ENCODE measurements at places on chromosomes 5 and 9.

DNA sequence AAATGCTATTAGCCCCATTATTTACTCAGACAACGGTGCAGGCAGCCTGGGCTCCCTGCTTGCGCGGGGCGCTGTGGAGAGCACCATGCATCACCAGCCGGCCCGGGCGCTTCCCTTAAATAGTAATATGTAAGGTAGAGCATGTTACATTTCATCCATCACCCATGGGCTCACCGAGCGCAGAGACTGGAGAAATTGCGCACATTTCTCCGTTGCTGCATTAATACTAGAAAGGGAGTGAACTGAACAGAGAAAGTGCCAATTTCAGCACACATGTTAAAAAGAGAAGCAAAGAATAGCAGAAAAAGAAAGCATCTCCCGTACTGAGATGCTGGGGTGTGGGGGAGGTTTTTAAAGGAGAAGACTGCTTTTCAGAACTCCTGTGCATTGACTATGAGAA is 400.3 kb downstream of the ZSWIM6 start:
- DNase-seq, result no peak

DNA sequence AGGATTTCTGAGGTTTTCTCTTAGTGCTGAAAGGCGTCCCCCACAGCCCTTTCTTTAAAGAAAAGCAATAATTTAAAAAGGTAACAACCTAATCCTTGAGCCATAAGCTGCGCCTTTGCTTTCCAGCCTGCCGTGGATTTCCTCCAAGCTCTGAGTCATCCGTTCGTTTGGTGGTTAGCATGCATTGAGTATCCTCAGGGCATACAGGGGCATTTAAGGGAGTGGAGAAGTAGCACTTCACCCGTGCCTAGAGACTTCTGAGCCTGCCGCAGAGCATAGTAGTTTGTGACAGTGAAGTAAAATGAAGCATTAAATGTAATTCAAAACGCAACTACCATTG is 892 bp upstream of the TNC start:
- DNase-seq, result no peak

DNA sequence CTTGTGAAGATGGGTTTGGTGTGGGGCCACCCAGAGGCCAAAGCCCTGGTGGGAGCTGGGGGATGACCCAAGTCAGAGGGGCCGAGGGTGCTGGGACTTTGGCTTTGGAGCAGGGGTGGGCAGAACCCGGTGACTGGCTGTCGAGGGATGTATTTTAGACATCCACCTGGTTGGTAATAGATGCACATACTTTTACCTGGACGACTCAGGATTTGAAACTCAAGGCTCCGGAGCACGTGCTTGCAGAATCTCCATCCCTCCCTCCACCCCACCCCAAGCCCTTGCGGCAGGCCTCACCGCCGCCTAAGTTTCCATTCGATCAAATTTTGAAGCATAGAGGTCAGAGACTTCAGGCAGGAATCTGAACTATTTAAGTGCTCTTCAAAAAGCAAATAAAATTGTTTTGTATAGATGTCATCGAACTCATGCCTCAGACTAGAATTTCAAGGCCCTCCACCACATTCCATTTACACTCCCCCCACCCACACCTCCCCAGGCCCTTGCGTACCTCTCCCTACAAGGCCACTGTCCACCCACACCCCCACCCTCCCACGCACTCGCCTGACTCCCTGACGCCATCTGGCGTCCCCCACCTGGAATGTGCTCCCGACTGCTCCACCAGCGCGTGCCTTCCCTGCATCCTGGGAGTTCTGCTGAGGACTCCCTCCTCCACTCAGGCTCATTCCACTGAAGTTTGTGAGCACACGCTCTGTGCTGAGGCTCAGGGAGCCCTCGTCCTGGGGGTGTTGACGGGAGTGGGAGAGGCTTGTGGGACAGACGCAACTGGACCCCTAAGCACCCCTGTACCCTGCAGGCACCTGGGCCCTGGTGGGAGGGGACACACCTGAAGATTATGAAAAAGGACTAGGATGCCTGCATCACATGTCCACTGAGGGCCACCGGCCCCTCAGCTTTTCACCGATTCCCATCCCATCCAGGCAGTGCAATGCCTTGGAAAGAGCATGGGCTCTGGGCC is 56.4 kb upstream of the RPL26L1 start:
- no peak for DNase-seq

- DNase-seq, result no peak
Measured at GRCh38 chr5:173704615-173705511, 88.4 kb upstream of the BOD1 start.

DNA sequence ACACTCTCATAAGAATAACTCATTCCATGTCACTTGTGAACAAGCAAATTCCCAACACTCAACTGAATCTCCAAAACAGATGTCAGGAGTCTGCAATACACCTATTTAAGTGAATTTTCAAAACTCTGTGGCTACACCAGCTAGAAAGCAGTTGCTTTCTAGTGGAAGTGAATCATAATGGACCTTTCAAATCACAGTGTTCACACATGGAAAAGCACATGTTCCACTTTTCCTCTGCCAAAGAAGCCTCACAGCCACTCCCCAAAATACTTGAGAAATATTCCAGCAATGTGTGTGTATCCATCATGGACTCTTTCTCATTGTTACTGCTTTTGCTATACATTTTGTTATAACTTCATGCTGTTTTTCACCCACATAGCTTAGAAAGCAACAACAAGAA is 17.4 kb downstream of the MARCHF3 start:
- DNase-seq, result no peak
